ENCODE measurements at places on chromosomes 2 and 18. TPM values are rescaled to one million over a fixed set of nuclear protein-coding genes. Genes with fewer than 3 reads are reported as not detected.

DNA sequence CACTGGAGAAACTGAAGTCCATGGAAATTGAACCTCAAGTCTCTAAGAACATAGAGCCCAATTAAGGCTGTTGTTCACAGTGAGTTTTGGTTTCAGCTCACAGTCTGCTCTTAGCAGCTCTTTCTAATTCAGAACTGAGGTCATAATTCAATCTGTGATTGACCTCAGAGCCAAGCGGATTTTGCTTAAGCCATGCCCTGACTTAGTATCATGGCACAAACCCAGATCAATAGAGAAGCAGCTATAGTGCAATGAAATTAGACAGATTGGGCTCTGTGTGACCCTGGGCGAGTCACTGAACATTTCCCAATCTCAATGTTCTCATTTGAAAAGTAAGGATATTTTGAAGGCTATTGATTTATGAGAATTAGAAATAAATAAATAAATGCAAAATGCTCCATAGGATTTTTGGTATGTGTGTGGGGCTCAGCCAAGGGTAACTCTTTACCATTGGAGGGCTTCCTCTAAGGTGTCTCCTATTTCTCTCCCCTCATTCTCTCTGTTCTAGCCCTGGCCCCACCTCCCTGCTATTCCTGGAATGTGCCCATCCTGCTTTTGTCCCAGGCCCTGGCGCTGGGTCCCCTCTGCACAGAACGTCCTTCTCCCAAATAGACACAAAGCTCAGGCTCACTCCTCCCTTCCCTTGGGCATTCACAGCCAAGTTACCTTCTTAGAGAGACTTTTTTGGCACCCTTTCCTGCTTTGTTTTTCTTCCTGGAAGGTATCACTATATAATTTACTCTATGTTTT, 239.6 kb downstream of the LPIN1 start:
- DNase-seq: no peak

DNA sequence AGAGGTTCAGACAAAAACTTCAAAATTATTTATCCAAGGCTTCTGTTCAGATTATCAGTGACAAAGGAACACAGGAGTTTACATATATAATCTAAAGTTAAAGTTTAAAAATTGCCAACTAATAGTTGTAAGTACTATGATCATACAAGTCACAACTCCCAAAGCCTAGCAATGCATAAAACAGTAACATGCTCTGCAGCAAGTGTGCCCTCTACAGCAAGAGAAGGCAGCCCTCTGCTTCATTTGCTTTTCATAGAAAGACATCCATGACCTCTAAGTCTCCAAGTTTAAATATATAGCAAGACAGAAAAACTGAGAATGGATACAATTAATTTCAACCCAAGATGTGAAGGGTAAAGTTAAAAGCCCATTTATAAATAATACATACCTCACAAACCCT, 13.3 kb downstream of the RAB1A start:
- DNase-seq: no peak

GRCh38 chr2:24122366-24123194, 554 bp downstream of the PFN4 start:
- no peak for DNase-seq

GRCh38 chr2:73977466-73977865, 7.2 kb upstream of the TET3 start:
- DNase-seq: no peak

- DNase-seq: no peak
These were observed 38.5 kb downstream of the HPCAL1 start for GRCh38 chr2:10341193-10341592.

GRCh38 chr2:74406035-74406434, 15.4 kb downstream of the C2orf81 start:
- no peak for DNase-seq

GRCh38 chr2:121046335-121046734, 238.7 kb downstream of the TFCP2L1 start:
- DNase-seq: no peak

GRCh38 chr2:121884078-121884477, 128.6 kb downstream of the TSN start:
- DNase-seq: no peak

- peak; percentile 43 for DNase-seq
These were observed 49.3 kb downstream of the USP34 start for GRCh38 chr2:61421611-61422010.

DNA sequence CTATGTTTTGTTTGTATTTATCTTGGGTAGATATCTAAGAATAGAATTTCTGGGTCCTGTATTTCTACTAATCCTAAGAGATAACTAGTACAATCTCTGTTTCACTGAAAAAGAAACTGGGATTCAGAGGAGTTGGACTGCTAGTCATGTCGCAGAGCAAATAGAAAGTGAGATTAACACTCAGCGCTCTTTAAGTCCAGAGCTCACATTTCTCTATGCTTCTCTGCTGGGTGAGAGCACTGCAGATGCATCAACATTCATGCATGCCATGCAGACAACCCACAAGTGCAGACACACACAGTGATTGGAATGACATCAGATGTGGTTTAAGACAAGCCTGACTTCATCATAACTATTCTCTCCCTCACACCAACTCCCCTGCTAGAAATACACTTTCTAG, 563.8 kb downstream of the TDRD15 start:
- DNase-seq: no peak

The IGFBP5 gene
- total RNA-seq: not detected

The SUCLG1 gene
- total RNA-seq: 70.4 TPM

Data from activated CD4-positive, alpha-beta memory T cell treated with anti-CD3 and anti-CD28 coated beads for 36 hours (primary cell).